ENCODE measurements at places on chromosomes 16 and 17.

GRCh38 chr17:10055262-10055975 lies 143.0 kb downstream of the GAS7 start:
- DNase-seq: no peak

DNA sequence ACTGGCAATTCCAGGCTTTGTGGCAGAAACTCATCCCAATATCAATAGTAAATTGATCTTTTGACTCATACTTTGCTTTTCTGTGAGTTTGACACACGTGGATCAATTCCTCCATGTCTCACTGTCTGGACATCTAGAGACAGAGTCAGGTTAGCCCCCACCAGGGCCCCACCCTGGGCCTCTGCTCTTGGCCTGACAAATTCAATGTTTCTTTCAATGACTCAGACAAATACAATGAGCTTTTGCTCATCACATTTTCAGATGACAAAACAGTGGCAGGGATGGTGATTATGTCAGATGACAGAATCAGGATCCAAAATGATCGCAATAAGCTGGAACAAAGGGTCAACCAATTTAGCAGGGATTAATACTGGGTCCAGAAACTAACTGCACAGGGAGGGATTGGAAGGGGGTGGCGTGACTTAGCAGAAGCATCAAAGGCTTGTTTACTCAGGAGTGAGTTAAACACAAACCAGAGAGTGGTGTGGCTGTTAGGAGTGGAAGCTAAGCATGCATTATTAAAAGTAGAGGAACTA lies 90.5 kb upstream of the ASIC2 start:
- DNase-seq: no peak

- no peak for DNase-seq
These were observed 95.6 kb downstream of the PRKCA start for GRCh38 chr17:66398059-66398458.

DNA sequence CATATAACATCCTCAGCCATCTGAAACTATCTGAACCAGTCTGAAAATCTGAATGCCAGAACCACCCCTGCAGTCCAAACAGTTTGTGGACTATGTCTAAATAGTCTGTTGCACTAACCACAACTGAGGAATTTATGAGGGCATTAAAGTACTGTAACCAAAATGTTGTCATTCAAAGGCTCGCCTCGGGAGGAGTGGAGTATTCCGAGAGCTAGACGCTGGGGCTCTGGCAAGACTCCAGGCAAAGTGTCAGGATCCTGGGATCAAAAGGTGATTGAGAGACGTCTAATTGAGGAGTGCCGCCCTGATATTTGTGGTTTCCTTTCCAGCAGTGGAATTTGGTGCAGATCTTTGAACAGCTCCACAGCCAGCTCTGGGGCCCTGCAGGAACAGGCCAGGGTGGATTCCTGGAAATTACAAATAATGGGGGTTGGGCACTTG lies 142.9 kb upstream of the MYOCD start:
- no peak for DNase-seq

GRCh38 chr16:49351096-49351487 lies 22.5 kb upstream of the C16orf78 start:
- DNase-seq: no peak

- DNase-seq: no peak
These were observed 27.9 kb upstream of the CPHXL start for GRCh38 chr16:75754141-75754540.

- DNase-seq: no peak
These were observed 252.3 kb upstream of the EEF2KMT start for GRCh38 chr16:5349670-5350517.

DNA sequence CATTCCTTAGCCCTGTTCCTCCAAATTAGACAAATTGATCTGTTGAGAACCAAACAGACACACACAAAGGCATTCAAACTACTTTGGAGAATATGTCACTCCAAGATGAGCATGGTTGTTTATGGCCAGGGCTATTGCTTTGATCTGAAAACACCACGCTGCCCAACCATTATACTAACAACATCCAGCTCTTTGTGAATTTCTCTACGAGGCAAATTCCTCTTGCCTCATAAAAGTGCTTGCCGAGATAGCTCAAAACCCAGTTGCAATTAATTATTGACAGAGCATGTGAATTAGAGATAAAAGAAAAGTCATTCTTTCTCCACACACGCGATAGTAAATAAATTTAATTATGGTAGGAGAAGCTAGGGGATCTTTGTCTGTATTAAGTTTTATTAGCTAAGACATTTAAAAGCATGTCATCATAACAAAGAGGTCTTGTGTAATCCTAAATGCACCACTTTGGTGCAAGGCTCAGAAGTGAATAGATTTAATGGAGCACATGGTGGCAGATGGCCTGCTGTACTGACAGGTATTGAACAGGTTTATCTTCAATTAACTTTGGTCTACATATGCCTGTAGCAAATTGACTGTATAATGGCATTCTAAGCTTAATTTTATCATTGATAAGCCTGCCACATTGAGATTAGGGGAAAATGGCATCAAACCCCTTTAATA lies 441.8 kb downstream of the HS3ST4 start:
- DNase-seq: no peak

GRCh38 chr17:78643326-78643725 lies 66.1 kb upstream of the DNAH17 start:
- DNase-seq: no peak

GRCh38 chr17:9020096-9020823 lies 1.1 kb upstream of the NTN1 start:
- DNase-seq: no peak

- DNase-seq: no peak
These were observed 118.6 kb downstream of the TANGO6 start for GRCh38 chr16:68961778-68962402.

GRCh38 chr16:56479469-56479868 lies 28.1 kb downstream of the OGFOD1 start:
- DNase-seq: no peak

DNA sequence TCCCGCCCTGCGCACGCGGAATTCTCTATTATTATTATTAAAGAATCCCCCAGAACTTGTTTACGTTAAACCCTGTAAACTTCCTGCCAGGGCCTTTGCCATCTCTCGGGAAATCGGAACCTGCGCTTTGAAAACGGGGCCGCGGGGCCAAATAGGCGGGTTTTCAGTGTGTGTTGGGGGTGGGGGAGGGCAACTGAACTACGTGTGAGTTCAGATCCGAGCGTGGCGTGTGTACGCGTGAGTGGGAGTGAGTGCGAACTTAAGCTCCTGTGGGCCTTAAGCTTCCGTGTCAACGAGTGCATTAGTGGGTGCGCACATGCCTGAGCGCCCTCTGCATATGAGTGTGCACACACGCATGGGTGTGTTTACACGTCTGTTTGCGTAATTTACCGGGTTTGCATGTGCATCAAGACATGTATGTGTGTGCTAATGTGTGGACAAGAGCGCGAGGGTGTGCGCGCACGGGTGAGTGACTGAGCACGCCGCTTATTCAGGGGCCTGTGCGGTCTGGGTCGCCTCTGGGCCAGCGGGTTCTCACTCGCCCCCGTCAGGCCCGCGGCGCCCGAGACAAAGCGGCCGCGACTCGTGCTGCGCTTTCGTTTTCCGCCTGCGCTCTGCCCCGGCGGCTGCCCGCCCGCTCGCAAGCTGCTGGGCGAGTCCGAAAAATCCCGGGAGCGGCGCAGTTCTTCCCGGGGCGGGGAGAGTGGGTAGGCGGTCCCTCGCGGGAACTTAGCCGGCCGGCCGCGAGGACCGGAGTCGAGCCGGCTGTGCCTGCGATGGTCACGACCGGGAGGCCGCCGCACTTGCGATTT lies 1.2 kb upstream of the FOXF1 start:
- peak; percentile 29 for DNase-seq

- no peak for DNase-seq
These were observed 155.7 kb upstream of the TNRC6C start for GRCh38 chr17:77802811-77803220.

GRCh38 chr16:85306071-85306792 lies 194.0 kb upstream of the CIBAR2 start:
- peak; percentile 17 for DNase-seq

DNA sequence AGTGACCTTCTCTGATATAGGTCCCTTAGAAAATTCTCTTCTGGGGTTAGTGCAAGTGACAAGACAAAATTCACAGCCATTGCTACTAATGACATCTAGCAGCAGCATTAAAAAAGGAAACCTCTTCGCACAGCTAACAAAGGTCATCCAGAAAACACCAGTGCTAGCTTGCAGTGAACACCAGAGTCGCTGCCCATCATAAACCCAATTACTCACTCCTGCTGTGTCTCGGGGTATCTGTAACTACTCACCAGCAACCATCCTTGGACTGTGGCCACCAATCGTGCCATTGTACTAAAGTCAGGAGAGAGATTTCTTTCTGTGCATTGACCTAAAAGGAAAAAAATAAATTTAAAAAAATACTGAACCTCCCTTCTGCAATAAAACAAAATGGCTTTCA lies 1494.7 kb upstream of the CDH8 start:
- DNase-seq: no peak

DNA sequence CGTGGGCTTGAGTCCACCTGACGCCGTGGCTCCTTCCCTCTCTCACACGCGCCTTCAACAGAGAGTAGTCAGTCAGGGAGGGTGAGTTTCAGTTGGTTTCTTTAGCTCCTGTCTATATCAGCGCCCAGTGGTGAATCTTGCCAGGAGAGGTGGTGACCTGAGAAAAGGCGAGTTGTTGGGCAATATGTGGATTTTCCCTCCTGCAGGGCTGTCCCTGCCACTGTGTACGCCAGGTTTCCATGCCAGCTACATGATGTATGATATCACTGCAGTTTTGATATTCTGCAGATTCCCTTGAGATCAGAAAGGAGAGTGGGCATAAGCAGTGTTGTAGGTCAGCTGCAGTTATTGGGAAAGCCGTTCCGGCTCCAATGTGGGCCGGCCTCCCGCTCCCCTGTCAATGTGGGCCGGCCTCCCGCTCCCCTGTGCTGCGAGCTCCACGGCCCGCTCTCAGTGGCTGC lies 31.4 kb downstream of the BANP start:
- no peak for DNase-seq

GRCh38 chr16:57111420-57111819 lies 19.0 kb downstream of the CPNE2 start:
- DNase-seq: no peak
